ENCODE measurements at places on chromosomes 3 and 15. TPM values are rescaled to one million over a fixed set of nuclear protein-coding genes. Genes with fewer than 3 reads are reported as not detected.

The GCSAM gene
- 32.0 TPM for polyA plus RNA-seq

GRCh38 chr3:132432639-132433038 lies 15.3 kb downstream of the DNAJC13 start:
- no peak for DNase-seq
- H3K4me1 ChIP-seq = no peaks in the 10 kb centered on the region
- no peak overlapping the region for H3K27ac ChIP-seq

The GOLGA6L4 gene
- polyA plus RNA-seq = not detected

- DNase-seq = no peak
- no peak overlapping the region for H3K4me3 ChIP-seq
- no peaks in the 10 kb centered on the region for H3K4me1 ChIP-seq
Measured at GRCh38 chr3:80734483-80734882, 966.7 kb upstream of the ROBO1 start.

- no peak for DNase-seq
- no peak overlapping the region for H3K4me3 ChIP-seq
- peaks cover 4% of the 10 kb centered on the region for H3K27me3 ChIP-seq
- H3K4me1 ChIP-seq = no peaks in the 10 kb centered on the region
- no peaks in the 10 kb centered on the region for H3K36me3 ChIP-seq
- H3K27ac ChIP-seq = no peak overlapping the region
Measured at GRCh38 chr3:16058521-16058920, 116.0 kb upstream of the GALNT15 start.

The GOLGA8N gene
- not detected for polyA plus RNA-seq

The ZBBX gene
- not detected for polyA plus RNA-seq

DNA sequence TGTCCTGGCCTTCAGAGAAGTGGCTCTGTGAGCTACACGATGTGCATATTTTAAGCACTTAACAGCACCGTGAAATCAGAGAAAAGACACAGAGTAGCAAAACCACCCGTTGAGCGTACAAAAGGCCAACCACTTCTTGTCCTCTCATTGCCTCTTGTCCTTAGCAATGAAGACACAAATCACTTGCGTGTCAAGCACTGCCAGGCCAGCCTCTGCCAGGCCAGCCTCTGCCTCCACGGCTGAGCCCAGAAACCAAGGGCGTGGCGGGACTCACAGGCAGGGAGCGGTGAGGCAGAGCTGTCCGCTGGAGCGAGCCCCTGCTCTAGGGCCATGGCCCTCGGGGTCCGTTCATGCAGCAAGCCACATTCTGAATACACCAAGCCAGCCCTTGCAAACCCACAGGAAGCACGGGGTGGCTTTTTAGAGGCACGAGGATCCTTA lies 4.0 kb downstream of the MUC4 start:
- DNase-seq = no peak
- no peak overlapping the region for H3K27ac ChIP-seq
- no peak overlapping the region for H3K4me3 ChIP-seq
- peaks cover 8% of the 10 kb centered on the region for H3K36me3 ChIP-seq
- peaks cover 42% of the 10 kb centered on the region for H3K4me1 ChIP-seq
- peaks cover 47% of the 10 kb centered on the region for H3K27me3 ChIP-seq

DNA sequence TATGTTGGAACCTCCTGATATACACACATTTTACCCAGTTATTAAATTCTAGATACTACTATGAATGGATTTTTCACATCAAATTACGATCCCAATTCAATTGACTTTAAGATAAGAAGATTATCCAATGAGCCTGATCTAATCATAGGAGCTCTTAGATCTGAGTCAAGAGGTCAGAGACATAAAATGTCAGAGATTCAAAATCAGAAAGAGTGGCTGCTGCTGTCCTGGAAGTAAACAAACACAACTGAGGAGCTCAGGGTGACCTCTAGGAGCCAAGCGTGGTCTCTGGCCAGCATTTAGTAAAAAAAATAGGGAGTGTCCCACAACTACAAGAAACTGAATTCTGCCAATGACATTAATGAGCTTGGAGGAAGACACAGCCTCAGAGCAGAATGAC lies 557.1 kb upstream of the CBLB start:
- no peak overlapping the region for H3K27ac ChIP-seq
- H3K4me1 ChIP-seq = peaks cover 34% of the 10 kb centered on the region
- peaks cover 15% of the 10 kb centered on the region for H3K36me3 ChIP-seq
- no peak for DNase-seq

DNA sequence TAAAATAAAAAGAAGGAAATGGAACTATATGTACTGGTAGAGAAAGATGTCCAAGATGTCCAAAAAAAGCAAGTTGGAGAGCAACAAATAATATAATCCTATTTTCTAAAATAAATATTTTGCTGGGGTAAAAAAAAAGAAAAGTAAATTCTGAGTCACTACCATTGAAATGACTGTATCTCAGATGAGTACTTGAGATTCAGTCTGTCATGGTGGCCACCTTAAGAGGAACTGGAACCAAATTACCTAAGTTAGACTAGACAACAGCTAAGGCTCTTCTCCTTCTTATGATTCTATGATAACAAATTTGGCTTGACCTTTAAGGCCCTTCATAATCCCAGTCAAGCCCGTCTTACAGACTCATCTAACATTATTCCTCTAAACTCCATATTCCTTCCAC lies 270.6 kb upstream of the HES1 start:
- H3K36me3 ChIP-seq = peaks cover 10% of the 10 kb centered on the region
- DNase-seq = peak; percentile 32
- H3K4me1 ChIP-seq = peaks cover 61% of the 10 kb centered on the region
- peak overlapping the region; percentile 69 for H3K4me3 ChIP-seq

The SNTN gene
- polyA plus RNA-seq = not detected

The SCN11A gene
- 0.06 TPM for polyA plus RNA-seq

The PARL gene
- 107 TPM for polyA plus RNA-seq

GRCh38 chr3:109242187-109242523 lies 74.2 kb downstream of the DPPA2 start:
- no peak overlapping the region for H3K4me3 ChIP-seq
- H3K27ac ChIP-seq = no peak overlapping the region
- H3K36me3 ChIP-seq = no peaks in the 10 kb centered on the region
- no peaks in the 10 kb centered on the region for H3K27me3 ChIP-seq

DNA sequence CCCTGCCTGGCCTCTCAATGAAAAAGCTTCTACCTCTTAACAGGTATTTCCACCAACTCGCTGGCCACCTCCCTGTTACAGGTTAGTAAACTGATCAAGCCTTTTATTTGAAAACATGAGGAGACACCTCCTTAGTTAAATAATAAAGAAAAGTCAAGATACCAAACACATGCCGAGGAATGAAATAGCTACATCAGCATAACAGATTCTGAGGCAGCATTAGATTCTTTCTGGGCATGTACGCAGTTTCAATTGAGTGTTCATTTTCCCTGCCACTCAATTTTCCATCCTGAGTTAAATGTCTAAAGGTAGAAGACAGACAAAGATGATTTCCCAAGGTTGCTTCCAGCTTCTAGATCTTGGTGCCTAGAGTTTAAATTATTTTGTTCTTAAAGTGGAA lies 250.5 kb upstream of the LRTM1 start:
- DNase-seq = no peak
- no peaks in the 10 kb centered on the region for H3K36me3 ChIP-seq
- H3K27me3 ChIP-seq = no peaks in the 10 kb centered on the region
- no peak overlapping the region for H3K27ac ChIP-seq

DNA sequence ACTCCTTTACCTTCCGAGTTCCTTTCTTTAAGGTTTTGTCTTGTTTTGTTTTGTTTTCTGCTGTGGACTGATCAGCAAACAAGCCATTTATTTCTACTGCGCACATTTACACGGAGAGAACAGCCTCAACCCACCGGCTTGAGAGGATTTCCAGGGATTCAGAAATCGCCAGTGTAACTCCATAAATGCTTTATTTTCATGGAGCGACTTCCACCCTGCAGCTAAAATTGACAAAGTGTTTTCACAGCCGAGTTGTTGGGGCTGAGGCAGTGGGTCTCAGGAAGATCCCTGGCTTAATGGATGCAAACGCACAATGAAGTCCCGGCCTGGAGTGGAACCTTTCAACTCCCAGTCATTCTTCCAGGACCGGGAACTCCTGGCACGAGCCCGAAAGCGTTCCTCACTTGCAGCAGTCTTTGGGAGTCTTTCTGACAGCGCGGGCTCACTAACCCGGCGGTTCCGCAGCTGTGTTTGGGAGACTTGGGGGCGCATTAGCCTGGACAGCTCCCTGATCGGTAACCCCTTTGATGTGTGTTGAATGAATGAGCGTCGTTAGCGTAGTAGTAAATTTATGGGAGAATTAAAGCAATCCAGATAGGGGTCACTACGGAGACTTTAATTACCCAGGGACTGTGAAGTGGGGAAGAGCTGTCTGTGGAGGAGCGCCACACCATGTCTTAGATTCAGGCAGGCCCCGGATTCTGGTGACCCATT lies 785 bp upstream of the MYRIP start:
- H3K4me1 ChIP-seq = peaks cover 27% of the 10 kb centered on the region
- no peak overlapping the region for H3K27ac ChIP-seq
- H3K36me3 ChIP-seq = peaks cover 20% of the 10 kb centered on the region

The C3orf20 gene
- not detected for polyA plus RNA-seq

DNA sequence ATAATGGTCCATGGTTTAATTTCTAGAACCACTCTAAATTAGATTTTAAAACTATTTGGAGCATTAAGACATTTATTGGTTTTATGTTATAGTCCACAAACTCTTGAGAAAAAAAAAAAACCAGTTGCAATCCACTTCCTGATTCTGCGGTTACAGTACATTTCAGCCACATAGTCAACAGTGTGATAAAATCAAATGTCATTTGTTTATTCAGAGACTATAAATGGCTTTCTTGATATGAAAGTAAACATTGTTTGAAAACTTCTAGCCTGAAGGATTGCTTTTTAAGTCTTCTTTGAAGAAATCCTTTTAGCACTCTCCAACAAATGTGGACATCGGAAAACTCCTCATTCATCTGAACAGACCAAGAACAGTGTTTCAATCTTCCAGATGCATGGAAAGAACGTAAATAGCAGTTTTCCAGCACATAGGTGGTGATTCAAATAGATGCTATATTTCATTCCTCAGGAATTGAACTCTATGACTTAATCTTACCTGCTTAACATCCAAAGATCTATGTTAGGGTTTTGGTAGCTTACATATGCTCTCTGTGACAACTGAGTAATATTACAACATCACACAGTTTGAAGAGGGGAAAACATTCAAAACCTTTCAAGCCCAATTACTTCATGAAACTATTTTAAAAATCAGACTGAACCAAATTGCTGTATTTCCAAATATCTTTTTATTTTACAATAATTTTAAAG lies 87.8 kb upstream of the UBE2E2 start:
- H3K4me1 ChIP-seq = peaks cover 24% of the 10 kb centered on the region
- H3K36me3 ChIP-seq = no peaks in the 10 kb centered on the region
- peak overlapping the region; percentile 61 for H3K27ac ChIP-seq
- no peak overlapping the region for H3K4me3 ChIP-seq

Data from naive B cell (primary cell).